ENCODE measurements at places on chromosomes 12 and 14. TPM values are rescaled to one million over a fixed set of nuclear protein-coding genes. Genes with fewer than 3 reads are reported as not detected.
A peak's percentile ranks its signal among the peaks of the same experiment; 100 is the strongest.

DNA sequence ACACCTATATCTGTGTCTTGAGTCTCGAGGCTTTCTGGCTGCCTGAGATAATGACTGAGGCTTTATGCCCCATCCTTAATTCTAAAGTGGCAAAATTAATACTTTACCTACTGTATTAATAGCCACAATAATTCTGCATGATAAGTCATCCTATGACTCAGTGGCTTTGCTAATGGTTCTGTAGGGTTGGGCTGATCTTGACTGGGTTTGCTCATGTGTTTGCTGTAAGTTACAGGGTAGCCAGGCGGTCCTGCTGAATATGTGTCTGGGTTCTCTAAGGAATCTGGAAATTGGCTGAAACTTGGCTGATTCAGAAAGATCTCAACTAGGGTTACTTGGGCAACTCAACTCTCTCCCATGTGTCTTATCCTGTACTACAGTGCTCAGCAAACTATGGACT is 21.7 kb downstream of the MGST1 start:
- no peaks in the 10 kb centered on the region for H3K4me1 ChIP-seq
- no peak overlapping the region for H3K27ac ChIP-seq
- no peaks in the 10 kb centered on the region for H3K27me3 ChIP-seq
- no peaks in the 10 kb centered on the region for H3K36me3 ChIP-seq
- no peak for DNase-seq

- DNase-seq = no peak
- no peak overlapping the region for H3K4me3 ChIP-seq
- peaks cover 9% of the 10 kb centered on the region for H3K4me1 ChIP-seq
- no peaks in the 10 kb centered on the region for H3K36me3 ChIP-seq
- H3K27ac ChIP-seq = no peak overlapping the region
Measured at GRCh38 chr12:110600254-110600653, 13.7 kb upstream of the TCTN1 start.

GRCh38 chr12:57529831-57530230 is 7.2 kb downstream of the MBD6 start:
- no peak for DNase-seq
- no peak overlapping the region for H3K4me3 ChIP-seq
- peaks cover 3% of the 10 kb centered on the region for H3K36me3 ChIP-seq
- H3K27me3 ChIP-seq = no peaks in the 10 kb centered on the region

DNA sequence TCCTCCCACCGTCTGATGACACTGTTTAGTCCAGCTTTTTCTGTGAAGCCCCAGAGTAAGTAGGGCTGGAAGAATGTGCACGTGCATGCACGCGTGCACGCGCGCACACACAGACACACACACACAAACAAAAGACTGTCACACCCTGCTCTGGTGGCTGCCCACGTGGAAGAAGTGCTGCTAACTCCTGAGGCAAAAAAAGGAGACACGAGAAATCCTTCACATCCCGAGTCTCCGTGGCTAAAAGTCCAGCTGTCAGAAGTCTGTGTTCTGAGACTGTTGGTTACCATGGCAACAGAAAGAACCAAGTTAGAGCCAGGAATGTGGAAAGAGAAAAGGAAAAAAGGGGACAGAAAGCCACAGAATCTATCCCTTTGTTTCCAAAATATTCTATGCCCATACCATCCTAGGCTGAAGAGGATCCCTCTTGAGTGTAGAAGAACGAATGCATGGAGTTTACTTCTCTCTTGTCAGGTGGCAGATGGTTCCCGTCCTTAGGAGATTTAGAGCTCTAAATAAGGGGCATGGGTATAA is 1.6 kb upstream of the C12orf71 start:
- H3K27me3 ChIP-seq = no peaks in the 10 kb centered on the region
- H3K36me3 ChIP-seq = no peaks in the 10 kb centered on the region
- no peak overlapping the region for H3K4me3 ChIP-seq
- no peak for DNase-seq
- no peaks in the 10 kb centered on the region for H3K4me1 ChIP-seq
- no peak overlapping the region for H3K27ac ChIP-seq

DNA sequence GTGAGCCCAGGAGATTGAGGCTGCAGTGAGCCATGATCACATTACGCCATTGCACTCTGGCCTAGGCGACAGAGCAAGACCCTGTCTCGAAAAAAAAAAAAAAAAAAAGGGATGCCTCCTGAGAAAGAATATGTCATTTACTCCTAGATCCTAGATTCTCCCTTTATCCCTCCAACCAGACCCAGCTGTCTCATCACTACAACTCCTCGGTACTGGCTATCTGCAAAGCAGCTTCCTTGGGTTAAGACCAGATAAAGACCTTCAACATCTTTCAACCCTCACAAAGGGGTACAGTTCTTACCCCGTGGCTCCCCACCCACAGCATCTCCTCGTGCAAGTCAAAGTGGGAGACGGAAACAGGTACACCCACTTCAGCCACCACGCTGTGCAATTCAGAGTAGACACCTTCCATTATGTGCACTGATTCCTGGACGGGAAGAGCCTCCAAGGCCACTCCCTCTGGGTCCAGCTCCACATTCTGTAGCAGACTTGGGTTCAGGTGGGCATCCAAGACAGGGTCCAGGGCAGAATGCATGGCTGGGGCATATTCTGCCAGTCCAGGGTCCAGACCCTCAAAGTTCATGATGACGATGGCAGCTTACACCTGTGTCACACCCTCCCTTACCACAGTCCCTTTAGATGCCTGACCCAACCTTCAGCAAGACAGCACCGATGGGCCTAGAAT is 1.1 kb downstream of the PAN2 start:
- DNase-seq = no peak
- no peaks in the 10 kb centered on the region for H3K27me3 ChIP-seq
- H3K4me1 ChIP-seq = peaks cover 42% of the 10 kb centered on the region
- peak overlapping the region; percentile 97 for H3K4me3 ChIP-seq

GRCh38 chr14:35420036-35420811 is 15.7 kb upstream of the NFKBIA start:
- H3K27me3 ChIP-seq = no peaks in the 10 kb centered on the region
- no peak overlapping the region for H3K27ac ChIP-seq
- H3K4me1 ChIP-seq = peaks cover 44% of the 10 kb centered on the region
- H3K4me3 ChIP-seq = no peak overlapping the region
- peaks cover 3% of the 10 kb centered on the region for H3K36me3 ChIP-seq
- no peak for DNase-seq

- H3K27ac ChIP-seq = no peak overlapping the region
- no peaks in the 10 kb centered on the region for H3K36me3 ChIP-seq
- DNase-seq = no peak
- no peaks in the 10 kb centered on the region for H3K27me3 ChIP-seq
- no peak overlapping the region for H3K4me3 ChIP-seq
Measured at GRCh38 chr14:59331217-59331616, 134.0 kb downstream of the GPR135 start.

DNA sequence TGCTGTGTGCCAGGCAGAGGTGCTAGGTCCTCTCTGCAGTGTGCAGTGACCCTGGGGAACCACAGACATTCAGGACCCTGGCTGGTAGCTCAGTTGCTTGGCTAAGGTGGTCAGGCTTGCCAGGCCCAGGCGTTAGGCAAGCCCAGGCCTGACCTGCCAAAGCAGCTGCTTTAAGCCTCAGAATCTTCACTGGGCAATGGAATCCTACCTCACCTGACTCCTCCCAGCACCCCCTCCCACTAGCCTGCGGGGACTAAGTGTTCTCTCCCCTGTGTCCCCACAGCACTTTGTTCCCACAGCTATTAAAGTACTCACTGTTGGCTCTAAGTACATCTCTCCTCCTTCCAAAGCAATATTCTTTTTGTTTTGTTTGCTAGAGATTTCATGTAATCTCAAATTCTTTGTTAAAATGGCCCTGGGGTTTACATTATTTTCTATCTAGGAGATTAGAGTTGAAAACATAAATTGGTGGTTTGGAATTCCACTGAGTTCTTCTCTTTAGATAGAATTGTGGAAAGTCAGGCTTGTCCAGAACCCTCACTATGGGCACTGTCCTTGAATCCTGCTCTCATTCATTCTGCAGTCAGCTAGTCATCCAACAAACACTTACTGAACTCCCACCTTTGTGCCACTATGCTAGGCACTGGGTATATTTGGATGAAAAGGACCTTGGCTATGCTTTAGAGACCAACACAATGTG is 44.4 kb downstream of the DGLUCY start:
- H3K27me3 ChIP-seq = no peaks in the 10 kb centered on the region
- H3K4me3 ChIP-seq = no peak overlapping the region
- H3K4me1 ChIP-seq = no peaks in the 10 kb centered on the region
- DNase-seq = no peak
- H3K27ac ChIP-seq = peak overlapping the region; percentile 73
- H3K36me3 ChIP-seq = peaks cover 16% of the 10 kb centered on the region

DNA sequence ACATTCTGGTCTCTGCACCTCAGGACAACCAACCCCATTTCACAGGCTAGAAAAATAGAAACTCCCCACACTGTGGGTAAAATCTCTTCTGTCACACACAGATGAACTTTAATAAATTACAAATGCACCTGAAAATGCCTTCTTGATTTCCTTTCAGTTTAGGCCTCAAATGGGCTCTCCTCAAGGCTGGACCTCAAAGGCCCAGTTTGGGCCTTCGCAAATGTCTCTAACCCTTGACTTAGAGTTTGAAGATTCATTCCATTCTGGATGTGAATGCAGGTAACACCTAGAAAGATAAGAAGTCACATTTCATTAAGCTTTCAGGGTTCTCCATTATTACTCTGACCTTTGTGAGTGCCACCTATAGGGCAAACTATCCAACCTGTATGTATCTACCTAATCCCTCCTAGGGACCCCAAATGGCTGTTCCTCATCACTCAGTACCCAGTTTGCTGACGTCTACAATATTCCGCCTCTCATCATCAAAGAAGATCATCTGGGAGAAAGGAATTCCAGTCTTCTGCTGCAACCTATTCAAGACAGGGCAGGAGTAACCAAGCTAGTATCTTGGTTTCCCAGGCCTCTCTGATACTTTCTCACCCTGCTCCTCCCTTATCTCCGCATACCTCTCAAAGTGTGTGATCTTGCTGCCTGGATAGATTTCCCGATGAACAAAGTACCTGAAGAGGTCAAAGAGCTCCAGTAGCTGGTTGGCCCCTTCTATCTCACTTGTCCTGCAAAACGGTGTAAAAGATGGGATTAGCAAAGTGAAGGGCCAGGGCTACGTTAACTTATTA is 776 bp upstream of the CHMP4A start:
- no peak for DNase-seq
- peaks cover 16% of the 10 kb centered on the region for H3K36me3 ChIP-seq
- H3K4me3 ChIP-seq = peak overlapping the region; percentile 79

- H3K36me3 ChIP-seq = no peaks in the 10 kb centered on the region
- H3K4me3 ChIP-seq = no peak overlapping the region
- H3K27ac ChIP-seq = no peak overlapping the region
- no peak for DNase-seq
Measured at GRCh38 chr14:96051642-96052540, 12.7 kb downstream of the C14orf132 start.

- H3K4me1 ChIP-seq = peaks cover 64% of the 10 kb centered on the region
- no peaks in the 10 kb centered on the region for H3K27me3 ChIP-seq
- H3K36me3 ChIP-seq = peaks cover 6% of the 10 kb centered on the region
- DNase-seq = no peak
- no peak overlapping the region for H3K27ac ChIP-seq
- no peak overlapping the region for H3K4me3 ChIP-seq
Measured at GRCh38 chr14:22915886-22916521, 2.9 kb downstream of the RBM23 start.

DNA sequence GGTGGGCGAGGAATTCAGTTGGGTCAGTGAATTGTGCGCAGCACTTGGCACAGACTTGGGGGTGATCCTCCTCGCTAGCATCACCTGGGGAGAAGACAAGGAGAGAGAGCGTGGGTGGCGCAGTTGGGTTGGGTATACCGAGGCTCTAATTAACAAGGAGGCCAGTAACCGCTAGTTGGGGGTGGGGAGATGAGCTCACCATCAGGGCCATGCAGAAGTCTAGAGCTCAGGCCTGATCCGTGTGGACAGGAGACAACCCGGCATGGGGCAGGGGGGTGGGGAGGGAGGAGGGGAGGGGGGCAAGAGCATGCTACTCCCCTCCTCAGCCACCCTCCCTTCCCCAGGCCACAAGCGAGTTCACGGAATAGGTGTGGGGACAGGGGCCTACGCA is 580 bp downstream of the SALL2 start:
- peak overlapping the region; percentile 81 for H3K4me3 ChIP-seq
- no peak for DNase-seq
- peak overlapping the region; percentile 79 for H3K27ac ChIP-seq

GRCh38 chr12:8667270-8667669 is 4.6 kb upstream of the MFAP5 start:
- H3K36me3 ChIP-seq = no peaks in the 10 kb centered on the region
- H3K4me3 ChIP-seq = no peak overlapping the region

DNA sequence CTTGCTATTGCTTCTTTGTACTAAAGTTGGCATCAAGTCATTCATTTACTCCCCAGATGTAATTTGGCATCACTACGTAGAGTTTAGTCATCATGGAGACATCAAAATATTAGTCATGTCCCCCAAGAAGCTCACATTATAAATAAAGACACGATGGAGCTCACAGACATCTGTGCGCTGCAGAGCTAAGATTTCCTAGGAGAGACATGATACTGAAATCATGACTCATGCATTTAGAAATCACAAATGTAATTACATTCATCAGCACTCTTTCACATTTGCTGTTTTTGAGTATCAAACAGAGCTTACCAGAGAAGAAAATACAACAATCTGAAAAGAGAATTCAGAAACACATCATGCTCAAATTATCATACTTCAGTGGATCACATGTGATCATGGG is 169.8 kb downstream of the LRIG3 start:
- H3K27ac ChIP-seq = no peak overlapping the region
- no peaks in the 10 kb centered on the region for H3K27me3 ChIP-seq
- H3K4me1 ChIP-seq = no peaks in the 10 kb centered on the region
- no peak overlapping the region for H3K4me3 ChIP-seq
- no peak for DNase-seq
- H3K36me3 ChIP-seq = no peaks in the 10 kb centered on the region

DNA sequence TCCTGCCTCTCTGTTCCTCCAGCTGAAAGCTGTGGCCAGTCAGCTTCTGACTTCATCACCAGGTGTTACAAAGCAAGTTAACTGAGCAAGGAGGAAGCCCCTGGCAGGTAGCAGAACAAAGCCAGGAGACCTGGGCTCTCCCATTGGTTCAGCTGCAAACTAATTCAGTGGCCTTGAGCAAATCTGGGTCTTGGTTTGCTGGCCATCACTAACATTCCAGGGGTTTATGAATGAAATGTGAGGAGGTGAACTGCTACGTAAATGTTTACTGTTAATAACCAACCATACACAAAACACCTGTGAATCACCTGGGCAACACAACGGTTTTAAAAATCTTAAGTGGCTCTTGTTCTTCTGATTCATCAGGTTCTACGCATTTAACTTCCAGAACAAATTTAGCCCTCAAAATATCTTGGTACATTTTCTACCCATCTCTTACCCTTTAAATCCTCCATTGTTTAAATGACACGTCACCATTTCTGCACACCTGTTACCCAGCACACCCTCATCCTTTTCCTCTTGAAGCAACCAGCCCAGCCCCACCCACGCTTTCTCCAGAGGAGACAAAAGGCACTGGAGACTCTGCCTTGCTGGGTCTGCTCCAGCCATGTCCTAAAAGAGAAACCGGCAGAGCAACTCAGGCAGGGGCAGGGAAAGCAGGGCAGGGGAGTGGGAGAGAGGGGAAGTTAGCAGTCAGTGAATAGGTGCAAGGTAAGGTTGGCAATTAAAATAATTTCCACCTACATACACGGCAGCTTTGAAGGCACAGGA is 49.3 kb upstream of the TSPAN11 start:
- no peak for DNase-seq
- no peak overlapping the region for H3K4me3 ChIP-seq
- no peaks in the 10 kb centered on the region for H3K36me3 ChIP-seq
- peaks cover 35% of the 10 kb centered on the region for H3K27me3 ChIP-seq
- H3K4me1 ChIP-seq = no peaks in the 10 kb centered on the region

CNTN1 gene
- not detected for total RNA-seq

LIN7A gene
- not detected for total RNA-seq

TMEM121 gene
- 7.9 TPM for total RNA-seq

ERO1A gene
- total RNA-seq = 84.8 TPM

DIP2B gene
- total RNA-seq = 28.1 TPM

SSTR1 gene
- not detected for total RNA-seq

OTOGL gene
- total RNA-seq = not detected

PTPN6 gene
- total RNA-seq = 238 TPM
